ENCODE measurements at places on chromosomes 2 and 18. TPM values are rescaled to one million over a fixed set of nuclear protein-coding genes. Genes with fewer than 3 reads are reported as not detected.

The ARHGAP28 gene
- total RNA-seq, result 7.5 TPM

The SDC1 gene
- 26.1 TPM for total RNA-seq

The HOXD4 gene
- 0.18 TPM for total RNA-seq

The CAPN14 gene
- under 0.01 TPM for total RNA-seq

The LAMA3 gene
- total RNA-seq, result 2.0 TPM

The TEKT4 gene
- not detected for total RNA-seq
